ENCODE measurements at places on chromosomes 11 and 22.

- no peaks in the 10 kb centered on the region for H3K4me1 ChIP-seq
- no peak for DNase-seq
- no peaks in the 10 kb centered on the region for H3K36me3 ChIP-seq
- no peak overlapping the region for H3K27ac ChIP-seq
Measured at GRCh38 chr11:44651535-44652155, 75.1 kb upstream of the TSPAN18 start.

- no peaks in the 10 kb centered on the region for H3K36me3 ChIP-seq
- H3K4me3 ChIP-seq = no peak overlapping the region
- H3K4me1 ChIP-seq = no peaks in the 10 kb centered on the region
- H3K27me3 ChIP-seq = no peaks in the 10 kb centered on the region
- DNase-seq = peak; percentile 76
Measured at GRCh38 chr11:47373876-47374719, 4.2 kb downstream of the SPI1 start.

DNA sequence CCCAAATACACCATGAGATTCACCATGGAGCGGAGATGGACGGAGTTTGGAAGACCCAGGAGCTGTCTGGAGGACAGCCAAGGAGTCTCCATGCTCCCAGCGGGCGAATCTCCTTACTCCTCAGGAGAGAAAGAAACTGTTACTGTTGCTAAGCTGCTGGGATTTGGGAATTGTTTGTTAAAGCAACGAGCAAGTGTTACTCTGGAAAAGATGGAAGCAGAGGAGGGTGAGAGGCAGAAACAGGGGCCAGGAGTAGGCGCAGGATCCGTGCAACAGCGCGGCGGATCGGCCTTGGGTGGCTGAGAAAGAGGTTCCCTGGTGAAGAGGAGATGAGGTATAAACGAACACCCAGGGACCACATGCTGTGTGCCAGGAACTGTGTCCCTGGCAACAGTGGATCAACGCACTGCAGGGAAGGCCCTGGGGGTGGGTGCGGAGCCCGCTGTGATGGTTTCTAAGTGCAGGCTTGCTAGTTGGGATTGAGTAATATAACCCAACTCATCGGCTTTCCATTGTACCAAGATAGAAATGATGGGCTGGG lies 1436.4 kb downstream of the BRD1 start:
- H3K4me1 ChIP-seq = no peaks in the 10 kb centered on the region
- no peak overlapping the region for H3K4me3 ChIP-seq
- H3K27me3 ChIP-seq = peaks cover 10% of the 10 kb centered on the region
- no peak for DNase-seq

DNA sequence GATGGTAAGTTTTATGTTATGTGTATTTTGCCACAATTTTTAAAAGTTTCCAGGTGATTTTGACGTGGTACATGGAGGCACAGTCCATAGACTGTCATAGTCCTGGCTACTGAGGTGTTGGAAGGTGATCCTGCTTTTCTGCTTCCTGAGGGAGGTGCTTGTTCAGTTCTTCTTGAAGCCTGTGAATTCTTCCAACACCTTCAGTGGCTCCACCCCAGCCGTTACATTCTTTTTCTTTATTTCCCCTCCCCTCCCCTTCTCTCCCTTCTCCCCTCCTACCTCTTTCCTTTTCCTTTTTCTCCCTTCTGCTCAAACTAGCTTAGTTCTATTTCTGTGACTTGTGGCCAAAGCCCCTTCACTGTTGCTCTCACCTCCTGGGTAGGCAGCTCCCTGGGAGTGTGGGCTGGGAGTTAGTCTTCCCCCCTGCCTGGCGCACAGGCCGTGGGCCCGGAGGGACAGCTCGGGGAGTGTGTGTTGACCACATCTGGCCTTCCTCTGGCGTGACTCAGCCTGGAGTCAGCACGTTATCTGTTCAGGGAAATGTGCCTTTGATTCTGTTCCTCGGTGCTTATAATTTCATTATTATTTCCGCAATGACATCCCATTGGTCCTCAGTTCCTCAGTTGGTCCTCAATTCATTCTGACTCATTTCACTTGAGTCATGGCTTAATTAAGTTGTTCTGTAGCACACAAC lies 566.2 kb downstream of the TBC1D22A start:
- no peaks in the 10 kb centered on the region for H3K27me3 ChIP-seq
- H3K36me3 ChIP-seq = no peaks in the 10 kb centered on the region
- DNase-seq = no peak
- H3K4me1 ChIP-seq = no peaks in the 10 kb centered on the region
- H3K27ac ChIP-seq = no peak overlapping the region

DNA sequence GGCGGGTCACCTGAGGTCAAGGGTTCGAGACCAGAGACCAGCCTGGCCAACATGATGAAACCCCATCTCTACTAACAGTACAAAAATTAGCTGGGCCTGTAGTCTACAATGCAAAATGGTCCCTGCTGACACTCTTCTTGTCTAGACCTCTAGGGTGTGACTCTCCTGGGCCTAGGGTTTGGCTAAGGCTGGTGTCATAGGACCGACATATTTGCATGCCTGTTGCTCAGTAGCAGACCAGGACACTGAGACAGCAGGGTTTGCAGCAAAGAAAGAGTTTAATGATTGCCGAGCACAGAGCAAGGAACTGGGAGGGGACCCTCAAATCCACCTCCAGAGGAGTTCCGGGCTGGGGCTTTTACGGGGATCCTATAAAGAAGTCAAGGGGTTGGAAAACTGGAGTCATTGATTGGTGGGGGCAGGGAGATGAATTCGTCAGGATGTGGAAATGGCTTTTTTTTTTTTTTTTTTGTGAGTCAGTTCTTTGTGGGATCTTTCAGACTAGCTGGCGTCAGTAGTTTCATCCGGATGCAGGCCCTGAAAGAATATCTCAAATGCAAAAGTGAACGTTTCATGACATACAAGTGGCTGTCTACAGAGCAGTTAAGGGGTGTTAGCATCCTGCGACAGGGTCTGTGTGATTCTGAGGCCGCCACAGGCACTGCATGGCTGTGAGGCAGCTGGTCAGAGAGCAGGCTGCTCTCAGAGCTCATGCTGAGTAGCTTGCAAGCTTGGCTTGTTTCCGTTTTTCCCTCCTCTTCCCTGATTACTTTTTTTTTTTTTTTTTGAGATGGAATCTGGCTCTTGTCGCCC lies 27.2 kb upstream of the A4GALT start:
- H3K27ac ChIP-seq = no peak overlapping the region
- H3K4me3 ChIP-seq = no peak overlapping the region
- H3K36me3 ChIP-seq = no peaks in the 10 kb centered on the region

DNA sequence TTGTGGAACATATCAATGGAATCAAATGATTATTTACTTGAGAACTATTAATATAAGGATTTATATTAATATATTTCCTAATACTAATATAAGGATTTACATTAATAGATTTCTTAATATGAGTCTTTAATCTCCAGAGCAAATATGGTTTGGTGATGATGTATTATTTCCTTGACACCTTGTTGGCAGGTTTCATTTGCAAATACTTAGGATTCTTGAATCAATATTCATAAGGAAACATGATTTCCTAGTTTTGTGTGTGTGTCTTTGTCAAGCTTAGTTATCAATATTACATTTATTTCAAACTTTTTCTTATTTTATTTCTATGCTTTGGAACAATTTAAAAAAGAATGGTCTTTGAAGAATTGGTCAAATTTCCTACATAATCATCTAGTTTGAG lies 138.5 kb downstream of the RAB38 start:
- H3K27me3 ChIP-seq = no peaks in the 10 kb centered on the region
- DNase-seq = no peak
- no peak overlapping the region for H3K4me3 ChIP-seq

- no peaks in the 10 kb centered on the region for H3K4me1 ChIP-seq
- no peak overlapping the region for H3K4me3 ChIP-seq
Measured at GRCh38 chr11:118804094-118804493, 13.1 kb upstream of the DDX6 start.

- DNase-seq = no peak
- H3K36me3 ChIP-seq = no peaks in the 10 kb centered on the region
- no peak overlapping the region for H3K4me3 ChIP-seq
- H3K27me3 ChIP-seq = no peaks in the 10 kb centered on the region
Measured at GRCh38 chr11:72578566-72578965, 95.7 kb downstream of the PDE2A start.

GRCh38 chr11:124101737-124102136 lies 13.5 kb upstream of the VWA5A start:
- no peaks in the 10 kb centered on the region for H3K27me3 ChIP-seq
- no peak for DNase-seq
- H3K36me3 ChIP-seq = no peaks in the 10 kb centered on the region
- no peaks in the 10 kb centered on the region for H3K4me1 ChIP-seq
- H3K27ac ChIP-seq = no peak overlapping the region

- H3K4me3 ChIP-seq = no peak overlapping the region
- no peaks in the 10 kb centered on the region for H3K27me3 ChIP-seq
- H3K36me3 ChIP-seq = no peaks in the 10 kb centered on the region
- no peaks in the 10 kb centered on the region for H3K4me1 ChIP-seq
- H3K27ac ChIP-seq = no peak overlapping the region
Measured at GRCh38 chr11:73795925-73796632, 8.4 kb downstream of the MRPL48 start.

- H3K27ac ChIP-seq = no peak overlapping the region
- no peaks in the 10 kb centered on the region for H3K36me3 ChIP-seq
- no peaks in the 10 kb centered on the region for H3K27me3 ChIP-seq
- H3K4me1 ChIP-seq = no peaks in the 10 kb centered on the region
Measured at GRCh38 chr11:9651899-9652748, 11.8 kb upstream of the SWAP70 start.

DNA sequence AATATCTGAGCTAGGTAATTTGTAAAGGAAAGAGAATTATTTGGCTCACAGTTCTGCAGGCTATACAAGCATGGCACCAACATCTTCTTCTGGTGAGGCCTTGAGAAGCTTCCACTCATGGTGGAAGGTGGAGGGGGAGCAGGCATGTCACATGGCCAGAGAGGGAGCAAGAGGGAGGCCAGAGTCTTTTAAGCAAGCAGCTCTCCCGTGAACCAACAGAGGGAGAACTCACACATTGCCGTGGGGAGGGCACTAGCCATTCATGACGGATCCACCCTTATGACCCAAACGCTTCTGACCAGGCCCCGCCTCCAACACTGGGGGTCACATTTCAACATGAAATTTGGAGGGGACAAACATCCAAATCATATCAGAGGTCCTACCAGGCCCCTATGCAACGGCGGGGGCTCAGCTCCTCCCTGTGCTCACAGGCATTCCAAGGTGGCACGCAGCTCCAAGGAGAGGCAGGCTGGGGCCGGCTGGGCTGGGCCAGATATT lies 4.6 kb downstream of the C11orf96 start:
- no peak for DNase-seq
- no peaks in the 10 kb centered on the region for H3K36me3 ChIP-seq
- H3K27me3 ChIP-seq = no peaks in the 10 kb centered on the region
- H3K27ac ChIP-seq = no peak overlapping the region
- H3K4me3 ChIP-seq = no peak overlapping the region
- H3K4me1 ChIP-seq = peaks cover 7% of the 10 kb centered on the region

DNA sequence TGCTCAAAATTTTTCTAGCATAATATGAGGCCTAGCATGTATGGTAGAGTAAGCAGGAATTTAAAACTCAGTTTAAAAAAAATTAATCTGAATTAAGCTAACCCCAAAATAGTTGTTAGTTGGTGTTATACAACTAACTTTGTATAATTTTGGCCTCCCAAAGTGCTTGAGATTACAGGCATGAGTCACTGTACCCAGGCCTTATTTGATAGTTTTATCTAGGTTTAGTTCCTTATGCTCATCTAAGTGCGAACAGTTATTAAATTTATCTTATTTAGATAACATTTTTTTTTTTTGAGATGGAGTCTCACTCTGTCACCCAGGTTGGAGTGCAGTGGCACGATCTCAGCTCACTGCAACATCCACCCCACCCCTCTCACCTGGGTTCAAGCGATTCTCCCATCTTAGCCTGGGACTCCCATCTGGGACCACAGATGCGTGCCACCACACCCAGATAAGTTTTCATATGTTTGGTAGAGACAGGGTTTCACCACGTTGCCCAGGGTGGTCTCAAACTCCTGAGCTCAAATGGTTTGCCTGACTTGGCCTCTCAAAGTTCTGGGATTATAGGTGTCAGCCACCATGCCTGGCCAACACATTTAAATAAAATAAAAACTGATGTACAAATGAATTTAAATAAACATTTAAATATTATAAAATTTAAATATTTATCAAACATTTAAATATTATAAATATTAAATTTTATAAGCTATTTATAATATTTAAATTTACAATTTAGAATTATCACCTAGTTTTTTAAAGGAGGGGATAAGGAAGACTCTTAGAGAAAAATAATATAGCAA lies 7.5 kb downstream of the IL18 start:
- no peaks in the 10 kb centered on the region for H3K4me1 ChIP-seq
- DNase-seq = no peak
- H3K27ac ChIP-seq = no peak overlapping the region
- H3K27me3 ChIP-seq = no peaks in the 10 kb centered on the region
- H3K4me3 ChIP-seq = no peak overlapping the region

DNA sequence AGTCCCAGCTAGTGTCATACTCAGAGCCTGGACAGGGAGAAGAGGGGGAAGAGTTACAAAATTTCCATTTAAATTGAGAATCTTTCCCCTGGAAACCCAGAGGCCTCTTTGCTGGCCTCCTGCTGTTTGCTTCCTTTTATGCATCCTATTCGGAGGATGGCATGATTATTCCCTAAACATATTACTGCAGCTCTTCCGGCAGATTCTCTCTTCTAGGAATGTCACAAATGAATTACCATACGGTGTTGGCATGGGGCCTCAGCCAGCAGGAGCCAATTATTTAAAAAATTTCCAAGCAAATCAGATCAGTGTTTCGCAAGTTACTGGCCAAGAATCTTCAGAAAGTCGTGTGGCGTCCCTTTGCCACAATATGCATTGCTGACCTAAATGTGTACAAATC lies 326.7 kb upstream of the NCAM1 start:
- no peaks in the 10 kb centered on the region for H3K36me3 ChIP-seq
- no peak for DNase-seq
- H3K4me1 ChIP-seq = no peaks in the 10 kb centered on the region
- no peaks in the 10 kb centered on the region for H3K27me3 ChIP-seq

GRCh38 chr22:35518811-35519210 lies 21.8 kb upstream of the RASD2 start:
- H3K36me3 ChIP-seq = no peaks in the 10 kb centered on the region
- no peaks in the 10 kb centered on the region for H3K4me1 ChIP-seq

DNA sequence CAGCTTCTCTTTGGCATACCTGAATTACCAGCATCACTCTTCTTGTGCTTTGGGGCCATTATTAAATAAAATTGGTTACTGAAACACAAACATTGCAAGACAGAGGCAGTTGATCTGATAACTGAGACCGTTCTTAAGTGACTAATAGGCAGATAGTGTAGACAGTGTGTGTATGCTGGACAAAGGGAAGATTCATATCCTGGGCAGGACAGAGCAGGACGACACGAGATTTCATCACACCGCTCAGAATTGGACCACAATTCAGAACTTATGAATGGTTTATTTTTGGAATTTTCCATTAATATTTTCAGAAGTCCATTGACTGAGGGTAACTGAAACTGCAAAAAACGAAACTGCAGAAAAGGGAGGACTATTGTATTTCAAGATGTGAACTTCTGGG lies 68.6 kb downstream of the LDLRAD3 start:
- DNase-seq = no peak
- no peak overlapping the region for H3K4me3 ChIP-seq
- H3K4me1 ChIP-seq = peaks cover 3% of the 10 kb centered on the region
- H3K36me3 ChIP-seq = no peaks in the 10 kb centered on the region
- no peak overlapping the region for H3K27ac ChIP-seq

DNA sequence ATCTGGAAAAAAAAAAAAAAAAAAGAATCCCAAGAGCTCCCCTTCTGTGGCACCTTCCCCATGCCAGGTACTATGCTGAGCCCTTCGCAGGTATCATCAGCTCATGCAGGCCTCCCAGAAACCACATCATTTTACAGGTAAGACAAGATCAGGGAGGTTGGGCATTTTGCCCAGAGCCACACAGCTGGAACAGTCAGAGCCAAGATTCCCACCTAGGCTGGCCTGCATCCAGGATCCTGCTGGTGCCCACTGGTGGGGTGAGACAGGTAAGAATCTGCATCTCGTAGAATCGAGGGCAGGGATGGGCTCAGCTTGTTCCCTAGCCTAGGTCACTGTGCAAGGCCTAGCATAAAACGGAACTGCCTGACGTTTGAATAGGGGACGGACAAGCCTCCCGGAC lies 15.7 kb upstream of the MEN1 start:
- no peaks in the 10 kb centered on the region for H3K4me1 ChIP-seq
- H3K4me3 ChIP-seq = no peak overlapping the region
- H3K27me3 ChIP-seq = no peaks in the 10 kb centered on the region
